NCI-H1694 treated with DMSO at 0.1 percent for 48 hours (cell line): ENCODE measurements at places on chromosomes 3 and 15.

- no peak for DNase-seq
These were observed 153.6 kb downstream of the TMEM108 start for GRCh38 chr3:133191818-133192217.

- no peak for DNase-seq
These were observed 199.8 kb downstream of the WDR72 start for GRCh38 chr15:53559364-53560277.

- DNase-seq = no peak
These were observed 1042.9 kb downstream of the NTRK3 start for GRCh38 chr15:87213626-87214025.

- no peak for DNase-seq
These were observed 41.2 kb downstream of the ADIPOQ start for GRCh38 chr3:186883686-186884058.

GRCh38 chr3:119245778-119246177 is 5.1 kb upstream of the B4GALT4 start:
- no peak for DNase-seq

GRCh38 chr15:55110446-55110845 is 86.3 kb downstream of the RSL24D1 start:
- no peak for DNase-seq

- no peak for DNase-seq
These were observed 877.8 kb downstream of the TUSC7 start for GRCh38 chr3:117587416-117587815.
